Muscle of leg (tissue), 16 donors: ENCODE measurements at places on chromosomes 1 and 21. TPM values are rescaled to one million over a fixed set of nuclear protein-coding genes. Genes with fewer than 3 reads are reported as not detected.

Gene ISG20L2
- polyA plus RNA-seq = 21.3 TPM

Gene CGN
- 0.64 TPM for polyA plus RNA-seq

Gene PROX1
- polyA plus RNA-seq = 8.5 TPM

Gene ADAM30
- not detected for polyA plus RNA-seq

Gene GPR37L1
- 0.07 TPM for polyA plus RNA-seq

Gene EFNA1
- polyA plus RNA-seq = 37.5 TPM

Gene B3GALT5
- 0.08 TPM for polyA plus RNA-seq
